ENCODE measurements at places on chromosomes 3 and 15.

DNA sequence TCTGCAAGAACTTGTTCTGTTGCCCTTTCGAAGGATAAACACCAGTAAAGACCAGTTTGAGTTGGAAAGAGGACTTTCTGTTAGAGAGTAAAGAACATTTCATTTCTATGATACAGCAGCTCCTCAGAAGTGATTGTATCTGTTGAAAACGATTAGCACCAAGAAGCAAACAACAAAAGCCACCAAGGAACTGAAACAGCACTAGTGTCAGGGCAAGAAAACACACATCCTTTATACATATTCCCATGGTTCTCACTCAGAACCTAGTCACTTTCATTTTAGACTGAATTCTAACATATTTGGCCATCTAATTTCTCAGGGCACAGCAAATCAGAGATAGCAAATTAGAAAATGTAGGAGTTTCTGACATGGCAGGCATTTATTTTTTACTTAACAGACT, 116.1 kb downstream of the ATP1B3 start:
- no peak for DNase-seq

GRCh38 chr15:48285329-48286214, 45.7 kb upstream of the DUT start:
- DNase-seq: peak; percentile 15

DNA sequence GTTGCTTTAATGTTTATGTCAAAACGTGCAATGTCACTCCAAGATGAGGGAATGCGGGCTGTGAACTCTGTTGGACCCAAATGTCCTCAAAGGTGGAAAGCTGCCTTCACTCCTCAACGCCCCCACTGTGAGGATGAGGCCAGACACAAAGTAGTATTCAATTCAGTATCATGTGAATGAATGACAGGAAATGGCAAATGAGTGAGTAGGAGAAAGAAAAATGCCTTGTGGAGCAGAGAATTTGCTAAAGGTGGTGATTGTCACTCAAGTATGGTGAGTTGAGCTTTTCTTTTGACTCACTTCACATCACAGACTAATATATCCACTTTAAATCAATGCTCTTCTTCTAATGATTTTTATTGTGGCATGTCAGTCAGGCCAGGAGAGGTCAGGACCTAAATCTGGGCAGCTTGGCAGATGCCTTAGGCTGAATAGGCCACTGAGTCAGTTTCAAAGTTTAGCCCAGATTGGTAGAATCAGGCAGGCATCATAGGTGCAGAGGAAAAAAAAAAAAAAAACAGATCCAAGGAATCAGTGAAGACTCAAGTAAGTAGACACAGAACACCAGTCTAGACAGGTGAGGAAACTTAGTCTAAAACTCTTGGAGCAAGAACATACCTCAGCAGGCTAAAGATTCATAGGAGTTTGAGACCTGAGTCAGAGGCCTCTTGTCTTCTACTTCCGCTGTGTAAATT, 71.0 kb upstream of the ZBED2 start:
- no peak for DNase-seq

GRCh38 chr3:117645561-117646242, 936.1 kb downstream of the TUSC7 start:
- DNase-seq: no peak

DNA sequence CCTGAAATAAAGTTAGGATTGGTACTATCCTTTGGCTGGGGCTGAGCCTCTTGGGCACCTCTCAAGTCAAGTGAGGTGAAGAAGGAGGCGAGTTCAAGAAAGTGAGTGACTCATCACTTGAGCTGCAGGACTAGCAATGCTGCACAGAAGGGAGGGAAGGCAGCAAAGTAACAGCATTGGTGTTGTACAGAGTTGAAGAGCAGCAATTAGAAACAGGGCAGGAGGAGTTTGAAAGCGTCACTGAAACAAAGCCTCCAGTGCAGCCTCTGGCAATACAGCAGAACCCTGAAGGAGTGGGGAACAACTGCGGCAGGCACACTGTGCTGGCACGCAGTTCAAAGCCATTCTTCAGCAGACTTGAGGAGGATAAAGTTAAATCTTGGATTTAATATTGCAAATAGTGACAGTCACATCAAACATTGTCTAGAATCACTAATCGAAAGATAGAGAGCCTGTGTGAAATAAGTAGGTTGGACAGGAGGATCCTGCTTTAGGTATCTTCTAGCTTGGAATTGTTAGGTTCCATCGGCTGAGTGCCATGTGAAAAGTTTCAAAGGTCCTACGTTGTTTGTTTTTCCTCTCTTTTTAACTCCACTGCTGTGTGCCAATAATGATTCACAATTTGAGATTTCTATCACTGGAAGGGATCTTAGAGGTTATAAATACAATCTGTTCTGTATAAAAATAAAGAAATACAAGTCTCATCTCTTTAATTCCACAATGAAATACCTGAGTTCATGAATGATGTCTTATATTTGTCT, 479.8 kb downstream of the NAALADL2 start:
- DNase-seq: no peak

DNA sequence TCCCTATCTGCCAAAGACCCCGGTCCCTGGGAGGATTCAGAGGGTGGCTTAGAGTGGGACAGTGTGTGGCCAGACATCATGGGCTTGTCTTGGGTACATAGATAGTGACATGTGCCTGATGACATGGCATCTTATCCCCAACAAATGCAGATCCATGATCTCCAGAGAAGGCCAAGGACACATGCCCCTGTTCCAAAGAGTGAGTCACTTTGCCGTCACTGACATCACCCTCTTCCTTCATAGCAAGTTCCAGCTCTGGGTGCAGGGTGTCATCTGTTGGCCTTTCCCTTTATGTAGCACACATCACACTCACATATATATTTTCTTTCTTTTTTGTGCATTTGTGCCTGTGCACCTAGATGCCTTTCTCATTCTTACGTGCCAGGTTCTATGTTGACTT, 350.5 kb downstream of the LRTM1 start:
- DNase-seq: no peak

GRCh38 chr3:150912501-150912900, 7.3 kb upstream of the MINDY4B start:
- no peak for DNase-seq

DNA sequence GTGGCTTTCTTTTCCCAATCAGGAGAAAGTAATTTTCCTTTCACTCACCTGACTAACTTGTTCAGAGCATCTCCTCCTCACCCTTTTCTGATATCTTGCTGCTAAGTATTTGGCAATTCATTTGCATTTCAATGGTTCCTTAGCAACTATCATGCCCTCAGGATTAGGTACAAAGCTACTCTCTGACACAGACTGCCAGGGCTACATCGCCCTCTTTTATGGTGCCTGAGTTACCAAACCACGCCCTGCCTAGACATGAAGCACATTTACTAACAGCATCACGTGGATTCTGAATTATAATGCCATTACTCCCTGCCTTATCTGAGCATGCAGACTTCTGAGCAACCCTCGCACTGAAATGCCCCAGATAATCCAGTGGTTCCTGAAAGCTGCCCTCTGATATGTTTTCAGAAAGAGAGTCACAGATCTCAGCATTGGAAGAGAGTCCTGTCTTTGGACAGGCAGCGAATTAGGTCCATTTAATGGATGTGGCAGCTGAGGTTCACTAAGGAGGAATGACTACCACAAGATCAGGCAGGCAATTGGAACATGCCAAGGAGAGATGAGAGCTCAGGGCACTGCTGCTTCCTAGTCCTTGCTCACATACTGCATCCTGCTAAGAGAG, 14.5 kb downstream of the EPHB1 start:
- no peak for DNase-seq

DNA sequence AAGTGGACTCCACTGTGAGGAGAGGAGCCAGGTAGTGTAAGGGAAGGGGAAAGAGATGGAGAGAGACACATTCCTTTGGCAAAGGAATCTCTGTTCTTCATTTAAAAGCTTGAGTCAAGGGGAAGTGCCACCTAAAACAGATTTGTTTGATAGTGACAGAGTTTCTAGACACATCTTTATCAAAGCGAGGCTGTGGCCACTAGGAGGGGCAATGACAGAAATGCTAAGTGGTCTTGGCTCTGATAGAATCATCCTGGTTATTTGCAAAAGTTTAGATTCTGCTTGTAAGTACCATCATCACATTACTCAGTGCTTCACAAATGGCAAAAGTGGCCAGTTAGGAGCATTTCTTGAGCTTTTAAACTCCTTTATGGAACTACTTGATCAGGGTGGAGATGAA, 261.4 kb downstream of the CNTN3 start:
- DNase-seq: no peak

DNA sequence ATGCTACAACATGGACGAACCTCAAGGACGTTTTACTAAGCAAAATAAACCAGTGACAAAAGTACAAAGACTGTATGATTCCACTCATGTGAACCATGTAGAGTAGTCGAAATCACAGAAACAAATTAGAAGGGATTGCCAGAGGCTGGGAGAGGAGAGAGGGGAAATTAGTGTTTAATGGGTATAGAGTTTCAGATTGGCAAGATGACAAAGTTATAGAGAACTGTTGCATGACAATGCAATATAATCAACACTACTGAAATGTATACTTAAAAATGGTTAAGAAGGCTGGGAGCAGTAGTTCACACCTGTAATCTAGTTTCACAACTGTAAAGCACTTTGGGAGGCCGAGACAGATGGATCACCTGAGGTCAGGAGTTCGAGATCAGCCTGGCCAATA, 36.9 kb downstream of the PLS1 start:
- DNase-seq: no peak

- DNase-seq: no peak
Observed at GRCh38 chr3:113228498-113229286, 17.3 kb downstream of the BOC start.

DNA sequence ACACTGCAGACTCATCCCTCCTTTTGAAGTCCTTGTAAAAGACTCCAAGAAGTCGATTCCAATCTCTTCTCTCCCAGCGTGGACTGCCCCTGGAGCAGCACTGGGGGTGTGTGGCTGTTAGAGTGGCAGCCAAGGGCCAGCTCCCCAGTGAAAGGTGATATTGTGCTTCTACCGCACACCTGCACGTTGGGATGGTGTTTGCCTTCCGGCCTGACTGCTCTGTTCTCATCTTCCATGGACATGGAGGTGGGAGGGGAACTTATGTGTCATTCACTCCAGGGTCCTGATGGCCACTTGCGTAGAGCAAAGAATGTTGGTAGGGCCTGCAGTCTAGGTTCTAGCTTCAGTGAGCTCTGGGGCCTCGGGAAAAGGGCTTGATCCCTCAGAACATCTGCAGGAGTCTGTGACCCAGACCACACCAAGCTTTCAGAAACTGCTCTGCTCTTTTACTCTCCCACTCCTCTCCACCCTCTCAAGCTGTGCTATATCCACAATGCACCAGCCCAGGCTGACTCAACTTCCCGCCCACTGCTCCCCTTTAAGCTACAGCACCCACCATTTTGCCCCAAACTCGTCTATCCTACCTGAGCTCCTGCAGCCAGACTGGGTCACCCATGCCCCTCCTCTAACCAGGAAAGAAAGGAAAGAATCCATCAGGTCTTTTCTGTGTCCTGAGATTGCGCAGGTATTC, 31.3 kb downstream of the LIPC start:
- DNase-seq: no peak

GRCh38 chr15:28043691-28044091, 55.4 kb downstream of the OCA2 start:
- DNase-seq: no peak

- DNase-seq: no peak
Observed at GRCh38 chr3:196216681-196217211, 412 bp downstream of the SLC51A start.

DNA sequence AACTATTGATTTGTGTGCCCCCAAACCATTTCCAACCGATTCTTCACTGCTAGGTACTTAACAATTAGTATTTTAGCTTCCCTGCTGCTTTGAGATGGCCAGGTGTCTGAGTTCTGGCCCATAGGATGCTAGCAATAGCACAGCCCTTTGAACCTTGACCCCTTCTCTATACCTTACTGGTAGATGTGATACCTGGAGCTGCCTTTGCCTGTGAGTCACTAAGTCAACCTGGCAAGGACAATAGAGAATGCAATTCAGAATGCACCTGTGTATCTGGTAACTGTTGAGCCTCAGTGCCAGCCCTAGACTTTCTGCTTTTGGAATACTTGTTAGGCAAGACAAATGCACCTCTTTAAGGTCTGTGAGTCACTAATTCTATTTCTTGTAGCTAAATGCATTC, 467.4 kb downstream of the GRM7 start:
- no peak for DNase-seq

GRCh38 chr15:34297059-34297458, 40.5 kb downstream of the SLC12A6 start:
- no peak for DNase-seq

GRCh38 chr3:24100696-24101402, 155.8 kb downstream of the NR1D2 start:
- DNase-seq: no peak

DNA sequence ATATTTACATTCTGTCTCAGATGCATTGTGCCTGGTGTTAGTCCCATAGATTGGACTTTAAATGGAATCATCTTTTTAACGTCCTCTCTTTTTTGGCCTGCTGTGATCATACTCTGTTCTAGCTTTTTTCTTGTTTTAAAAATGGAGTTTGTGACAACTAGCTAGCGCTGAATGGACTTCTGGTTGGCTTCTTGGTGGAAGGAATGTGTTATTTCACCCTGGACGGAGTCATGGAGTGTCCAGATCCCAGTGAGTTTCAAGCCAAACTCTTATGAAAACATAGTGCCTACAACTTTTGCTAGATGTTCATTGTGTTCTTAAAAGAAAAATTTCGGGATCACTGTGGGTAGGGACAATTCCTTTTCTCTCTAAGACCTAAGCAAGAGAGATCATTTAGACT, 192.6 kb downstream of the TCF12 start:
- DNase-seq: no peak
